Activated CD8-positive, alpha-beta T cell treated with anti-CD3 and anti-CD28 coated beads, Interleukin-2, amount 10 ng/mL, durations not matched to agents 7 days and 5 days (primary cell): ENCODE measurements at places on chromosomes 1 and 21. TPM values are rescaled to one million over a fixed set of nuclear protein-coding genes. Genes with fewer than 3 reads are reported as not detected.

GRCh38 chr1:64663668-64664067 lies 81.2 kb upstream of the RAVER2 start:
- no peak for DNase-seq
- H3K27me3 ChIP-seq = no peaks in the 10 kb centered on the region
- no peaks in the 10 kb centered on the region for H3K4me1 ChIP-seq
- H3K4me3 ChIP-seq = no peak overlapping the region
- H3K27ac ChIP-seq = no peak overlapping the region

DNA sequence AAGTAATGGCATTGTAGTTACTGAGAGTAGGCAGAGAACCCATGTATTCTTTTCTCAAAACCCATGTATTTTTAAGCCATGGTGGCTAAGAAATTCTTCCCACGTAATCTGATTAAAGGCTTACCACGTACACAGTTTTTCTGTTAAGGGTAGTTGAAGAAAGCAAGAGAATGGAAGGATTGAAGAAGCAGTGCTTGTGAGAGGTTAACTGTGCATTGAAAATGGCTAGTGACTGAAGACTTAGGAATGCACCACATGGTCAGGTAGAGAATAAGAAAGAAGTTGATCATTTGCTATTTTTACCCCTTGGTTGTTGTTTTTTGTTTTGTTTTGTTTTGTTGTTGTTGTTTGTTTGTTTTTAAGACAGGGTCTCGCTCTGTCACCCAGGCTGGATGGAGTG lies 178.9 kb upstream of the SNX7 start:
- no peaks in the 10 kb centered on the region for H3K4me1 ChIP-seq
- H3K36me3 ChIP-seq = no peaks in the 10 kb centered on the region
- no peak overlapping the region for H3K27ac ChIP-seq
- no peak for DNase-seq

The TMEM9 gene
- 18.9 TPM for total RNA-seq

DNA sequence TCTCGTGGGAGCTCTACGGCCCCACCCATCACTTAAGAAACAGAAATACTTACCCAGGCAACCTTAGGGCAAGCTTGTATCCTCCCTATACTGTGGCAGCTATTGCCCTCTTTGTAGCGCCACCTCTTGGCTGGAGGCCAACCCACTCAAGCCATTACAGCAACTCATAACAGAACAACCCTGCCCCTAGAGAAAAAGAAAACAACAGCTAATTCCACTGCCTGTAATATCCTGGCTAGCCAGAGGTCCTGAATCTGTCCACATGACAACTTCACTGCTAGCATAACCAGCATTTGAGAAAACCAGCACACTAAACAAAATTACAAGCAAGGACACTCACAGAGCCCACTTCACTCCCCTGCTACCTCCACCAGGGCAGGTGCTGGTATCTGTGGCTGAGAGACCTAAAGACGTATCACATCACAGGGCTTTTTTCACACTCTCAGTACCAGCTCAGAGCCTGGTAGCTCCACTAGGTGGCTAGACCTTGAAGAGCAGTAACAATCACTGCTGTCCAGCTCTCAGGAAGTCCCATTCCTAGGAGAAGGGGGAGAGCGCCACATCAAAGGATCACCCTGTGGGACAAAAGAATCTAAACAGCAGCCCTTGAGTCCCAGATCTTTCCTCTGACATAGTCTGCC lies 14.5 kb upstream of the MX1 start:
- H3K36me3 ChIP-seq = peaks cover 80% of the 10 kb centered on the region
- peaks cover 22% of the 10 kb centered on the region for H3K27me3 ChIP-seq
- H3K27ac ChIP-seq = no peak overlapping the region
- DNase-seq = no peak
- H3K4me1 ChIP-seq = peaks cover 14% of the 10 kb centered on the region
- no peak overlapping the region for H3K4me3 ChIP-seq

- no peaks in the 10 kb centered on the region for H3K4me1 ChIP-seq
- H3K4me3 ChIP-seq = no peak overlapping the region
- no peaks in the 10 kb centered on the region for H3K27me3 ChIP-seq
- H3K27ac ChIP-seq = no peak overlapping the region
- no peaks in the 10 kb centered on the region for H3K36me3 ChIP-seq
Measured at GRCh38 chr1:215584389-215584788, 17.3 kb downstream of the KCTD3 start.

The CNR2 gene
- 3.7 TPM for total RNA-seq

The RPL11 gene
- 1,128 TPM for total RNA-seq

GRCh38 chr1:107867422-107867821 lies 97.6 kb downstream of the VAV3 start:
- no peak overlapping the region for H3K4me3 ChIP-seq
- DNase-seq = no peak
- H3K27me3 ChIP-seq = no peaks in the 10 kb centered on the region
- H3K27ac ChIP-seq = no peak overlapping the region

The HMGCS2 gene
- total RNA-seq = not detected

The PRAMEF26 gene
- total RNA-seq = not detected

DNA sequence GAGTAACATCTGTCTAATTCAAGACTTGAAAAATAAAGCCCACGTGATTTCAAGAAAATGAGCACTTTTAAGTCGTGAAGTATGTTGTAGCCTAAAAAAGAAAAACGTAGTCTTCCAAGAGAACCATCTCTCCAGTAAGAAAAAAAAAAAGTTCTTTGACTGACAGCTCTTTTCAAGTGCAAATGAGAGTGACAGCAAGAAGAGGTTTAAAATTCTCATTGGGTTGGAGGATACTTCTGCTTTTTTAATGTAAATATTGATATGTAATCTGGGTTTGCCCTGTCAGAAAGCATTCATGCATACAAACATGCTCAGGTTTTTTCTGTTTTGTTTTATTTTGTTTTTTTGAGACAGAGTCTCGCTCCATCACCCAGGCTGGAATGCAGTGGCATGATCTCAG lies 32.3 kb upstream of the PRDM2 start:
- no peaks in the 10 kb centered on the region for H3K36me3 ChIP-seq
- no peaks in the 10 kb centered on the region for H3K27me3 ChIP-seq
- no peak for DNase-seq
- no peak overlapping the region for H3K27ac ChIP-seq
- H3K4me1 ChIP-seq = peaks cover 5% of the 10 kb centered on the region

DNA sequence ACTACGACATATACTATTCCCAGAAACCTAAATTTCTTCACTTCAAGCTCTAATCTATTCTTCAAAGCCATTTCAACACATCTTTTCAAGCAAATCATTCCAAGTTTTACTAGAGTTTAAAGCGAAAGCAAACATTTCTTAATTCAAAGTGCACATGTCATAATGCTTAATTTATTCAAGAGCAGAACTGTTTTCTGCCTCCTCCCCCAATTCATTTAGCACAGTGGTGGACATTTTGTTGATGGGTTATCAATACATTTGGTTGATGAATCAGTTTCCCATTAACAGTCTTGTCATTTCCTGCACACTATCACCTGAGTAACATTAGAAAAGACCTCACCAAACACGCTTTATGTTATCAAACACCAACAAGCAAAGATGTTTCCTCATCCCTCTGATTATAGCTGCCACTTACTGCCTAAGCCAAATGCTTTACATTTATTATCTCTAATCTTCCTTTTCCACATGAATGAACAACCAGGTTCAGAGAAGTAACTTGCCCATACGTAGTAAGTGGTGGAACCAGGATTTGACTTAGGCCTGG lies 2.0 kb downstream of the SRSF4 start:
- peak overlapping the region; percentile 97 for H3K27ac ChIP-seq
- no peak for DNase-seq
- H3K4me1 ChIP-seq = peaks cover 51% of the 10 kb centered on the region
- H3K27me3 ChIP-seq = no peaks in the 10 kb centered on the region
- H3K36me3 ChIP-seq = peaks cover 39% of the 10 kb centered on the region
- peak overlapping the region; percentile 96 for H3K4me3 ChIP-seq

The GJA9 gene
- total RNA-seq = not detected

DNA sequence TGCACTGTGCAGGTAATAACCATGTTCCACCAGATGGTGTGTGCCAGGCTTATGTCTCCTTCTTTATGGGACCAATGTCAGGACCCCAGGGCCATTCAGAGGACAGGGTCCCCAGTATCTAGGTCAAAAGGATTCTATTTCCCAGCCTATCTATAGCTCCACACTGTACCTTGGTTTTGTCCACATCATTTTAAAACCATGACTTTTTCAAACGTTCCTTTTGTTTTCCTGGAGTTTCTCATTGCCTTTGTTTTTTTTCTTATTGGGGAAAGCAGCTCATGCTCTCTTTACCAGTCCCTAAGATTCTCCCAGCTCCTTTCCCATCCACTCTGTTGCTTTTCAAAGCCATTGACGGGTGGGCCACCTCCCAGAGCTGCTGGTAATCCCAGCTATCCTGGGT lies 12.6 kb downstream of the PLCH2 start:
- DNase-seq = no peak
- H3K27me3 ChIP-seq = no peaks in the 10 kb centered on the region
- H3K4me1 ChIP-seq = peaks cover 7% of the 10 kb centered on the region
- no peak overlapping the region for H3K4me3 ChIP-seq
- H3K27ac ChIP-seq = no peak overlapping the region

- peaks cover 32% of the 10 kb centered on the region for H3K4me1 ChIP-seq
- H3K4me3 ChIP-seq = no peak overlapping the region
- no peak for DNase-seq
- peaks cover 59% of the 10 kb centered on the region for H3K36me3 ChIP-seq
- no peak overlapping the region for H3K27ac ChIP-seq
Measured at GRCh38 chr1:213008564-213008963, 7.1 kb downstream of the ANGEL2 start.

GRCh38 chr1:221100611-221101010 lies 221.4 kb downstream of the HLX start:
- H3K4me1 ChIP-seq = peaks cover 2% of the 10 kb centered on the region
- H3K27me3 ChIP-seq = no peaks in the 10 kb centered on the region
- H3K36me3 ChIP-seq = no peaks in the 10 kb centered on the region
- no peak overlapping the region for H3K27ac ChIP-seq
- no peak overlapping the region for H3K4me3 ChIP-seq

- no peak overlapping the region for H3K4me3 ChIP-seq
- peaks cover 11% of the 10 kb centered on the region for H3K4me1 ChIP-seq
- no peaks in the 10 kb centered on the region for H3K36me3 ChIP-seq
- H3K27me3 ChIP-seq = peaks cover 12% of the 10 kb centered on the region
- no peak for DNase-seq
- no peak overlapping the region for H3K27ac ChIP-seq
Measured at GRCh38 chr1:31551208-31551607, 25.1 kb upstream of the TINAGL1 start.

DNA sequence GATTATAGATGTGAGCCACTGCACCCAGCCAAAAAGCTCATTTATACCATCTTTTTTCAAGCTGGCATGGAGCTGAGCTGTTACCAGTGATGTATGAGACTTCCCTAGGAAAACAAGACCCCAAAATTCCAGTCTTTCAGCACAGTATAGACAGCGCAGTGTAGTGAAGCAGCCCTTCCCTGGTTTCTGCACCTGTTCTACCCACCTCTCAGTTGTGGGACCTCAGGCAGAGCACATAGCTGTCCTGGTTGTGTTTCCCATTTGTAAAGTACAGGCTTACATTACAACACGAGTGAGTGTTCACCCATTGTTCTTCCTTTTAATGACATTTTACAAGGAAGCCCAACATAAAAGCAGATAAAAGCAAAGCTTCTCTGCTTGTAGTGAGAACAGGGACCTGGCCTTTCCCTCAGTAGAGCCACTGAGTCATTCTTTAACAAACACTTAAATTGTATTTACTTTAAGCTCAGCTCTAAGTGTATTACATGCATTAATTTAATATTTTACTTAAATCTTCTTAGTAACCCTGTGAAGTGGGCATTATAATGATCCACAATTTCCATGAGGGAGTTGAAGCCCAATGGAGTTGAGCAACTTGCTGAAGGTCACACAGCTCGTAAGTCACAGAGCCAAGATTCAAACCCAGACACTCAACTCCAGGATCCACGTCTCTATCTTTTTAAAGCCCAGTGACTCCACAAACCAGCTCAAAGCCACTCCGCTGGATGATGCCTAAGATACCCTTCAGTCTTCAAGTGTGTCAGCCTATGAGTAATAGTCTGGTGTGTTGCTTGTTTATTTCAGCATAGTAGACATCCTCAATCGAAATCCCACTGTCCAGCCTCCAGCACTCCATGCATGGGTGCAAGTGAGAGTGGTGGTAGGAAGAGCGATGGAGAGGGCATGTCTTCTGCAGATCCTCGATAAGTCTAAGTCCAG lies 40.5 kb upstream of the CAPZB start:
- H3K27me3 ChIP-seq = no peaks in the 10 kb centered on the region
- H3K27ac ChIP-seq = no peak overlapping the region
- no peaks in the 10 kb centered on the region for H3K36me3 ChIP-seq
- no peak overlapping the region for H3K4me3 ChIP-seq
- H3K4me1 ChIP-seq = no peaks in the 10 kb centered on the region

DNA sequence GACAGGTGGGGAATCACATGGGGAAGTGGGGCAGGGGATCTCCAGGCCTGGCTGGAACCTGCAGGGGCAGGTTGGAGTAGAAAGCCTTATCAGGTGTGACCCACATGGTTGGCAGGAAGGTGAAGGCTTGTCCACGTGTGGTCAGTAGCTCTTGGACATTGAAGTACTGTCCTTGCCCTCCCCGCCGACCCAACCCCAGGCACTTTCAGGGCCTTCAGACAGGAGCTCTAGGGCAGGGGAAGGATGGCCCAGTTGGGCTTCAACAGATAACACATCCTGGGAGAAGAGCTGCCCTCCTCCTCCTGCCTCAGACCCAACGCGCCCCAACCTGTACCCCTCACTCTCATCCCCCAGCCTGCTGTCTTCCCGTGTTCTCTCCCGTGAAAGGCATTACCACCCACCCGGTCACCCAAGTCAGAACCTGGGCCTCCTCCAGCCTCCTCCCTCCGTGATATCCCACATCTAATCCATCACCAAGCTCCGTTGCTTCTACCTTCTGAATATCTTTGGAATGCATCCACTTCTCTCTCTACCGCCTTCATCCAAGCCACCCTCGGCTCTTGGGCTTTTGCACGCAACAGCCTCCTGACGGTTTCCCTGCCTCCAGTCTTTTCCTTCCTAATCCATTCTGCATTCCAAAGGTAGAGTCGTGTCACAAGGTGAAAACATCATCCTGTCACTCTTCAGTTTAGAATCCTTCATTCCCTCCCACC lies 15.9 kb downstream of the PTPRF start:
- peaks cover 6% of the 10 kb centered on the region for H3K4me1 ChIP-seq
- H3K27ac ChIP-seq = no peak overlapping the region
- H3K36me3 ChIP-seq = no peaks in the 10 kb centered on the region

The AMY1A gene
- total RNA-seq = not detected

DNA sequence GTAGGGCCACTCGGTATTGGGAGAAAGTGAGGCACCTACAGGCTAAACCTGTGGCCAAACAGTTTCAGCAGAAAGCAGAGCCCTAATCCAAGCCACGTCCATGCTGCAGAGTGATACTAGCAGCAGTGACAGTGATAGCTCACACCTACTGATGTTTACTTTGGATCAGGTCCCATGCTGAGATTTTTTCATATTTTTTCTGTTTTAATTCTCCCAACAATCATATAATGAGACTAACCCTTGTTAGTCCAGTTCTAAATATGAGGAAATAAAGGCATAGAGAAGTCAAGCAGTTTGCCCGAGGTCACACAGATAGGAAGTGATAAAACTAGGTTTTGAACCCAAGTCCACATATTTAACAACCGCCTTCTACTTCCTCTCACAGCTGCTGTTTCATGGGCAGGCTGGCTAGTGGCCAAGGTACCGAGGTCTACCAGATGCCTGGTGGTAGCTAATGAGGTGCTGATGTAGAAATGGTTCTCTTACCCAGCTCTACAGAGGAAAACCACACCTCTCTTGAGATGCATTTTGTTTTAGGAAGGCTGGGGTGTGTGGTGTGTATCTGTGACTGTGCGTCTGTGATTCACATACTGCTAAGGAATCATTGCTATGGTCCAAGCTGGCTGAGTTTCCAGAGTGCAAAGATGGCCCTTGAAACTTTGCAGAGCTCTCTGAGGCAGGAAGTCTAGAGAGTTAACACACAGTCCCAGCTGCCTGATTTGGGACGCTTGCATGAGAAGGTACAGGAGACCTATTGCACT lies 80.3 kb upstream of the ARTN start:
- H3K27me3 ChIP-seq = no peaks in the 10 kb centered on the region
- peaks cover 21% of the 10 kb centered on the region for H3K4me1 ChIP-seq
- peak overlapping the region; percentile 33 for H3K27ac ChIP-seq

The MYOM3 gene
- not detected for total RNA-seq
